Hematopoietic multipotent progenitor cell treated with erythropoietin and hydrocortisone succinate and interleukin-3 and kit ligand, for 4 days (in vitro differentiated cells): ENCODE measurements at places on chromosomes 1 and 21.
A peak's percentile ranks its signal among the peaks of the same experiment; 100 is the strongest.

- DNase-seq, result no peak
These were observed 151.2 kb downstream of the PIGK start for GRCh38 chr1:77068013-77068412.

DNA sequence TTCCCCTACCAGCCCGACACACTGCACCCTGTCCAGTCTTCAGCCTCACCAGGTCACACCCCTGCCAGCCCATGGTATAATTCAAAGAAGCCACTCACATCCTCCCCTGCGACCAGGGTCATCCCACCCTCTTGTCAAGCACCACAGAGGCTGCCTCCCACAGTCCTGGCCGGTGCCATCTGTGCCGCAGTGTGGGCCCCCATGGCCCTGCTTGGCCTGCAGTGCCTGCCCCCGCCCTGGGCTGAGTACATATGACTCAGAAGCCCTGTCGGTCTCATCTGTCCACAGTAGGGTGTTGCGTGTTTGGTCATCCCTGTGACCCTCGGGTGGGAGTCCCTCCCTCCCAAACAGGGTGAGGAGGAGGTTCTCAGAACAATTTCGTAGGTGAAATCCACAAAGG, 190.8 kb upstream of the AJAP1 start:
- no peak for DNase-seq

DNA sequence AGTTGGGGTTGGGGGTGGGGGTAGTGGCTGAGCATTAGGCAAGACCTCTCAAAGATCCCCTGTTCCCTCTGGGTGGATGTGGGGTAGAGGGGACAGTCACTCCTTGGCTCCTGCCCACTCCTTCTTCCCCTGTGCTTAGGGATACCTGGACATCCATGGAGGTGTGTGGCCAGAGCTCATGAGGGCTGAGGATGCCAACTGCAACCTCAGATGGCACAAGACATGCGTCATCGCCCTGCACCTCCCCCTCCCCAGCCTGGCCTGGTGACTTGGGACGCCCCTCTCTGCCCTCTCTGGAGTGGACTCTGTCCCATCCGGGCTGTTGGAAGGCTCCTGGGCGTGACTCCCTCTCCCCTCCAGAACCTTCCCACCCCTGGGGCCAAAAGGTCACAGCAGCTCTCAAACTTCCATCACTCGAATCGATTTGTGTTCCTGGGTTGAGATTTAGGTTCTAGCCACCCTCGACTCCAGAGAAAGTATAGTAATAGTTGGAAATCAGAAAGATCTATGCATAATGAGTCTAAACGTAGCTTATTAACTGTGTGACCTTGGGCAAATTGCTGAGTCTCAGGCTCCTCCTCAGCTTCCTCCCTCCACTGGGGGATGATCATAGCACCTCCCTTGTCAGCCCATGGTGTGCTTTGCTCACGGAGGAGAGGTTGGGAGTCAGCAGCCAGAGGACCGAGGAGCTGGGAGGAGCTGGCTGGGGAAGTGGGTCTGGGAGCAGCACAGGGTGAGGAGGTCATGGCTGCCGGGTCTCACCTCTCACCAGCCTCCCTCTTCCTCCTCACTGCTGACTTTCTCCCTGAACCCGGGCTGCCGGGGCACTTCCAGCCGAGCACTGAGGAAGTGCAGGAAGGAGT, 2.2 kb upstream of the PTPN7 start:
- peak; percentile 75 for DNase-seq

GRCh38 chr1:116434849-116435248, 61.8 kb downstream of the ATP1A1 start:
- DNase-seq, result no peak

DNA sequence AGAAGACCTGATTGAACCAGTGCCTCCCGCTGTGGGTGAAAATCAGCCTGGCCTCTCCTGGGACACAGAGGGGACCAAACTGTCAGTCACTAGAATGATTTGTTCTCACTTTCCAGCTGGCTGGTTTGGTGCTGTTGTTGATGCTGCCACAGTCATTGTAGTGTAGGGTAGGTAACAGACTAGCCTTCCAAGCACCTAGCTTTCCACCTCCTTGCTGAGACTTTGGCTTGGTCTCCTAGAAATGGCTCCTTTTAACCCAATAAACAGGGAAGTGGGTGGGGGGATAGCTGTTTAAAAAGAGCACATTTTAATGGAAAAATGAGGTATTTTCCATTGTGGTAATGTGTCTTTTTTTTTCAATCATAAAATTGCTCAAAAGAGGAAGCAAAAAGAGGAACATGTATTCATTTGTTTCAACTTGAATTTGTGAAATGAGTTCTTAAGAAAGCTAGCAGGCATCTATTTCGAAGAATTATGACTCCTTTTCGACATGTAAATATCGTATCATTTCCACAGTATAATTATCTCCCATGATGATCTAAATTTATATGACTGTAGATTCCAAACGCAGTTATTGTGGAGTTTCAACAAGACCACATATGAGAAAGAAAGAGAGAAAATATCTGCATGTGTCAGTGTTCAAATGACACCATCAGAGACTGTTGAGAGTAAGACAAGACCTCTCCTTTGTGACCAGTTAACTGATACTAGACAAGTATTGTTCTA, 190.1 kb downstream of the HLX start:
- DNase-seq, result peak; percentile 85
